ELR (cell line): ENCODE measurements at places on chromosomes 2 and 18.

DNA sequence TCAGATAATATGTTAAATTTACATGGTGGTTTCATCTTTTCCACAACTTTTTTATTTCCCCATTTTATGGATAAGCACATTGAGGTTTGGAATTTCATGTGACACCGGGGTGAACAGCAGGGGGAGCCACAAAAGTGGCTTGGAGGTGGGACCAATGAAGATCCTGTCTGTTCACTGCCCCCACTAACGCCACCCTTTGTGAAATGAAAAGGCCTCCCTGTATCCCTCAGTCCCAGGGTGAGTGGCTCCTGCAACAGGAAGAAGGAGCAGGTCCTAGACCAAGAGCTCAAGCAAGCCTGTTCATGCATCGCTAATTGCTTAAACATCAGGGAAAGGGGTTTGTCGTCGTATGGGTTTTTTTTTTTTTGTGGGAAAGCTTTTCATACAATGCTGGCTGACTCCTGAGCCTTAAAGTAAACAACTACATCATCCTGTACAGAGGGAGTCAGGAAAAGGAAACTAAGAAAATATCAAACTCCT lies 267.8 kb upstream of the EPAS1 start:
- peak; percentile 83 for DNase-seq

DNA sequence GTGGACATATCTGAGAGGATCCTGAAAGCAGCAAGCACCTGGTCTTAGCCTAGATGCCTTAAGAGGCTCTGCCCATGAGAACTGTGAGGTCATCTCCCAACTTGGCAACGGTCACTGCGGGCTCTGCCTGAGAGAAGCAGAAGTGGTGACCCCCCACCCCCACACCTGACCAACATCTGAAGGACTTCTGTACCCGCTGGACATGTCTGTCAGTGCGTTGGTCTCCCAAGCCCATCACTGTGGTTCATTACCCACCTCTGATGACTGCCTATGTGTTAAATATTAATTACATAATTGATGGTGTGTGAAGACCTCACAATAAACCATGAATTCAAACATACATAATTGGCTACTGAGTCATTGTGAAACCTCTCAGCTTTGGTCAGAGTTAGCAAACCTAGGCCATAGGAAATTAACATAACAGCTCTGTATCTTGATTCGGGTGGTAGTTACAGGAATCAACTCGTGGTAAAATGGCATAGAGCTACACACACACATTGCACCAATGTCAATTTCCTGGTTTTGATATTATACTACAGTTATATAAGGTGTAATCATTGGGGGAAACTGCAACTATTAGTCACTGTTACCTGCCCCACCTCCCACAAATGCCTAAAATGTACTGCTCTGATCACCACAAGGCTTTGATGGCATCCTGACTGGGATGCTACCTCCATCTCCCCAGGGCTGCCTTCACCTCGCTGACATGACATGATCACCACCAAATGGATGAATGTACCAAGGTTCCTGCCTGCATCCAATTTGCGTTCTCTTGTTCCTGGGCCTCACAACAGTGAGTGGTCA lies 4.3 kb upstream of the GALNT1 start:
- DNase-seq = no peak

DNA sequence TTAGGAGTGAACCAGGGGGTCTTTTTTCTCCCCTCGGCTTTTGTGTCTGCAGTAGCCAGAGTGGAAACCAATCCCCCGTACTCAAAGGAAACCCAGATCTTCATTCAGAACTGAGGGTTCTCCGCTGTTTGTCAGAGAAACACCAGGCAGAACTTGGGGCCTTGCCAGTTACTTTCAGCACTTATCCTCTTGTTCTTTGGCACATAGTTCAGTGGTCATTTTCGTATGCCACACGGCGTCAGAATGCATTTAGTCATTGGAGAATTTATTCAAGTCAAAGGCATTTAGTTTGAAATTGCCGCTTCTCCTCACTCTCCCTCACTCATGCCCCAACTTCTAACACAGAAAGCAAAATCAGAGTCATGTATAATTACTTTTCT lies 102.9 kb downstream of the CABLES1 start:
- peak; percentile 64 for DNase-seq

DNA sequence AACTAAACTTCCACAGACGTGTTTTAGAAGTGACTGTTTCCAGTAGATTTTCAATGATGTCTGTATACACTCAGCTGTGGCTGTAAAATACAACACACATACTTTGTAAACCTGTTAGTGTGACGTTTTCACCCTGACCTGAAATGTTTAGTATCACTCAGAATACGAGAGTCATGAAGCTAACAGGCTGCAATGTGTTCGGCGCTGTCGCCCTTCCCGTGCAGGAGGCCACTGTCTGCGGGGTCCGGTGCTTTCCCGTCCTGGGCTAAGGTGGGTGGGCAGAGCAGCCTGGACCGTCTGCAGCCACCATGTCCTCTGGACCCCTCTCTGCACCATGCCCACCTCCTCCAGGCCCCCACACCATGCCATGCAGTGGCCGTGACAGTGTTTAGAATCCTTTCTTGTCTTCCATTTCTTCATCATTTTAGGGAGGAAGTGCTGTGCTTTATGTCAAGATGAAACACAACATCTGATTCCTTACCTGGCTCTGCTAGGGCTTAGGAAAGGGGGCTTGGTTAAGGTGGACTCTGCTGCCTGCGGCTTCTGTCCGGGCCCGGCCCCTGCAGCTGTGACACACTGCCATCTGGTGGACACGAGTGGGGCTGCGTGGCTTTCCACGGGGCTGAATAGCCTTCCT lies 53.8 kb upstream of the RBM44 start:
- DNase-seq = peak; percentile 62

DNA sequence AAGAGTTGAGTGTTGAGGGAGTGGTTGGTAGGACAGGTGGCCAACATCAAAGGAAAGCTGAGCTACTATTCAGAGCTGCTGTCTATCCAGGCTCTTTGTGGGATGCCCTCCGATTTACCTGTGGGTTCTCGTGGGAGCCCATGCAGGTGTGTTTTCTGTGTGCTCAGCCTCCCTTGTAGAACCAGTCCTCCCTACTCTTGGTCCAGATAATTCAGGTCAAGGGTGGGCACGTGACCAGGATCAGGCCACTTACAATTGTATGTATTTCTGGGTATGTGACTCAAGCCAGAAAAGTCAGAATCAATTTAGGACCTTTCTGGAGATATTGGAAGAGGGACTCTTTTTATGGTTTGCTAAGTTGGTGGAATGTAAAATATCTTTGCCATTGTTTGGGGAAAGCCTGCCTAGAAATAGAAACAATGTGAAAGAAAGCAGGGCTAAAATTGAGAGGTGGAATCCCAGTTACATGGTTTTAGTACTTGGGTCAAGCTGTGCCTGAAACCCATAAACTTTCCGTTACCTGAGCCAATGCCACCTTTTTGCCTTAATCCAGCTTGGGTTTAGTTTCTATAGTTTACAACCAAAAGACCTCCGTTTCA lies 93.2 kb downstream of the PDCL3 start:
- DNase-seq = no peak

DNA sequence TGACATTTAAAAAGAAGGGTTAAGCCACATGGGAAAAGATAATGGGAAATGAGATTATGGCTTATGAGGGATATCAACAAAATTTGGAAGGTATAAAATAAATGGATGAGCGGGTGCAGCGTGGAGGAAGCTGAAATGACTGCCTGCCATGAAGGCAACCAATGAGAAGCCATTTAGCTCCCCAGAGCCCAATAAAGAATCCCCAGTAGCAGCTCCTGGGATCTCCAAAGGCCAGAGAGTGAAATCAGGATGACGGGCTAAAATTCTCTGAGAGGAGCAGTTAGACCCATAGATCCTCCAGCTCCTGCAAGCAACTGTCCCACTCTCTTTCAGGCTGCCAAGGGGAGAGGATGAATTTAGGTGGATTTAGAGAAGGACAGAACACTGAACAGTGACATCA lies 12.9 kb upstream of the MAPRE3 start:
- no peak for DNase-seq

DNA sequence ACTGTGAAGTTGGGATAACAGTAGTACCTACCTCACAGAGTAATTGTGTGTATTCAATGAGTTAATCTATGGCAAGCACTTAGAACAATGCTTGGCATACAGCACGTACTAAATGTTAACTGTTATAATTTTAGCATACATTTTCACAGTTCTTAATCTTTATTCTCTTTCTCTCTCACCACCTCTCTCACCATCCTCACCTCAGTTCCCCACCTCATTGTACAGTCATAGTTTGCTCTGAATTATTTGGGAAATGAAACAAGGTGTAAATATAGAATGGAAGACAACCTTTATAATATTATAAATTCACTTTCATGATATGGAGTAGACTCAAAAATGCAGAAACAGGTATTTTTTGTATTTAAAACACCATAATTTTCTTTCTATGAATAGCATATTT lies 40.0 kb upstream of the DNAH7 start:
- DNase-seq = no peak

DNA sequence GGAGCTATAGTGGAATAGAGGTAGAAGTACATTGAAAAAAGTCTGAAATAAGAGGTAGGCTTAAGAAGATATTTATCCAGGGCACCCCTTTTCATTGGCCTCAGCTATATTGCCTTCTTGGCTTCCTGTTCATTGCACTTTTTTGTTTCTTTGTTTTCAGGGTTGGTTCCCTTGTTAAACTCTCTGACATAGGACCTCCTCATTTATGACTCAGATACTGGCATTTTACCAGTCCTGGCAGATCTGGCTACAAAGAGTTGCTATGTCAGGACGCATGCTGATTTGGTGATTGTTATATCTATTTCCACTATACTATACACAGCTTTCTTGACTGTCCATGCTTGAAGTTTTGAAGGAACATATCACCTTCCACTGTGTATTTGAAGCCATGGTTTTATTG lies 60.0 kb downstream of the GCA start:
- peak; percentile 61 for DNase-seq

DNA sequence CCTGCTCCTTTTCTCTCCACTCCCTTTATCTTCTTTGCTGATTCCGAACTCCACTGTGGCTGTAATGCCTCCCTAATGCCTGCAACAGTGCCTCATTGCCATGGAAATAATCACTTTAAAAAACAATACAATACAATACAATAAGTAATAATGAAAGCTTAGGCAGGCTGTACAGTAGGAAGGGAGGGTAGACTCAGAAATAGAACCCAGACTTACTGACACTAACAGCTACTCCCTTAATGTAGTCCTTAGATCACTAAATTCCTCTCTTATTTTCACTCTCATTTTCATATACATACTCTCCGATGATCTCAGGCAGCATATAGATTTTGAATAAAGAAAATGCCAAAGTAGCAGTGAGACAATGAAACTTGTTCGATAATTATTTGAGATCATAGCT lies 70.2 kb downstream of the DLGAP1 start:
- DNase-seq = no peak

GRCh38 chr18:79246309-79247108 lies 149.2 kb upstream of the NFATC1 start:
- DNase-seq = peak; percentile 76

DNA sequence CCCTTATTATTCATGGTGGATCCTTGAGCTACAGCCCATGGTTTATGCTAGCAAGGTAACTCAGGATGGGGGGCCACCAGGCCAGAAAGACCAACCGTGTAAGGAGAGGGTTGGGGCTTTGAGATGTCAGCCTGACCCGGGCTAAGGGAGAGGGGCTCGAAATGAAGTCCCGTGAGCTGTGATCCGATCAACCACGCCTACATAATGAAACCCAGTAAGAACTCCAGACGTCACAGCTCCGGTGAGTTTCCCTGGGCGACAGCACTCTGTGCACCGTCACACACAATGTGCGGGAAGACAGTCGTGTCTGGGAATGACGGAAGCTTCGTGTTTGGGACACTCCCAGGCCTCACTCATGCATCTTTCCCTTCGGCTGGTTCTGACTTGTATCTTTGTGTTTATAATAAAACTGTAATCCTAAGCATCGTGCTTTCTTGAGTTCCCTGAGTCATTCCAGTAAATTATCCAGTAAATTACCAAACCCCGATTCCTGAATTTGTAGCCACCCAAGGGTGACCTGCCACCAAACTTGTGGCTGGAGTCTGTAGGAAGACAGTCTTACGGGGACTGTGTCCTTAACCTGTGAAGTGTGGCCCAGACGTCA lies 44.2 kb downstream of the CYP27C1 start:
- DNase-seq = peak; percentile 73

- no peak for DNase-seq
These were observed 6.5 kb upstream of the NT5DC4 start for GRCh38 chr2:112714331-112714730.

DNA sequence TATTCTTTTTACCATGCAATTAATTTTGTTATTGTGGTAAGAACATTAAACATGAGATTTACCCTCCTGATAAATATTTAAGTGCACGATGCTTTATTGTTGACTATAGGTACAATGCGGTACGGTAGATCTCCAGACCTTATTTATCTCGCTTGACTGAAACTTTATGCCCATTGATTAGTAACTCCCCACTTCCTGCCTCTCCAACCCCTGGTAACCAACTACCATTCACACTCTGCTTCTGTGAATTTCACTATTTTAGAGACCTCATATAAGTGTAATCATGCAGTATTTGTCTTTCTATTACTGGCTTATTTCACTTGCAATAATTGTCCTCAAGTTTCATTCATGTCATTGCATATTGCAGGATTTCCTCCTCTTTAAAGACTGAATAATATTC lies 195.7 kb upstream of the ID2 start:
- no peak for DNase-seq

GRCh38 chr2:100453853-100454252 lies 16.4 kb upstream of the NMS start:
- no peak for DNase-seq

- DNase-seq = peak; percentile 91
These were observed 6.3 kb downstream of the RAB12 start for GRCh38 chr18:8615397-8616027.

DNA sequence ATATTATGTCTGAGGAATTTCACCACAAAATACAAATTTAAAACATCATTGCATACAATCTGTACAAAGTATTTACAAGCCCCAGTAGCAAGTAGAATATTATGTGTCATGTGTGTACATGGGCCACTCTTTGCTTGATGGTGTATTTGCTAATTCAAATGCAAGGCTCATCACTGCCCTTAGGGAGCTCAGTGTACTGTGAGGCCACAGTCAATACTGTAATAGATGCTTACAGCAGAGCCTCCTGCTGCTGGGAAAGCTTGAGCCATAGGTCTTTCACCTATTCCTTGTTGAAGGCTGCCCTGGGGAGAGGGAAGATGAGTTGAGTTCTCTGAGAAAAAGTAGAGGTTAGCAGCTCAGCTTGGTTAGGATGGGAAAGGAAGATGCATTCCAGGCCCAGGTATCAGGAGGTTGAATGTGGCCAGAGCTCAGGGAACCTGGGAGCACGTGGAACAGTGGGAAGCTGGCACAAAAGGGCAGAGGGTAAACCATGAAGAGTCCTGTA lies 189.6 kb downstream of the LRP1B start:
- DNase-seq = no peak

- no peak for DNase-seq
These were observed 675.3 kb downstream of the TMEM182 start for GRCh38 chr2:103437161-103437560.

GRCh38 chr2:148888986-148889385 lies 14.0 kb downstream of the KIF5C start:
- peak; percentile 30 for DNase-seq
